Motor neuron (in vitro differentiated cells): ENCODE measurements at places on chromosomes 16 and 17.

DNA sequence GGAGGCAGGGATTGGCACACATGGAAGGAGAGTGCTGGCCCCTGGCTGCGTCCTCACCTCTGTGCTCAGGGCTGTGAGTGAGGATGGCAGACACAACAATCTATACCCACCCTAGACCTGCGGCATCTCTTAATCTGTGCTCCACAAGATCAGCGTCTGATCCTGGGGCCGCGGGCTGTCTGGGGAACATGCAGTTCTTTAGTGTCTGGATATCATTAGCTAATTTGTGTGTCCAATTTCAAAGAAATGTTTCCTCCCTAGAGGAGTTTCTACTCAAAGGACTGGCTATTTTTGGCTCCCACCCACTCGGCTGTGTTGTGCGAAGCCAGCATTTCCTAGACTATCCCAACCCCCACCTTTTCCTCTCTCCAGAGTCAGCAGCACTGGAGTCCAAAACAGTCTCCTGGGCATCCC, 93.8 kb downstream of the GRIN2A start:
- ATAC-seq, result peak; percentile 55

- ATAC-seq, result no peak
Observed at GRCh38 chr16:17939122-17939536, 397.4 kb downstream of the NPIPA8 start.

DNA sequence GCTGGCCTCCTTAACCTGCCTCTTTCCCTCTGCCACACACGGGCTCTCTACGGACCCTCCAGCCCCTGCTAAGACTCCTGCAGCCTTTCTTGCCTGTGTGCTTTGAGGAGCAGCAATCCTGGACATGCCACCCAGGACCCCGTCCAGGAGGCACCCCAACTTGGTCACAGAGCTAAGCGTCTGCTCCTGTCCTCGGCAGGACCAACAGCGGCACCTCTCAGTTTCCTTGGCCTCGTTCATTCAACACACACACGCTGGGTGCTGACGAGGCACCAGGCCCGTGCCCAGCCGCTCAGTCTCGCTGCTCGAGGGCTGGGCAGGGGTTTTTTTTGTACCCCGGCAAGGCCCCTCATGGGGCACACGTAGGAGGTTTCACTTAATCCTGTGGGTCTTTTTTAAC, 15.2 kb downstream of the RPH3AL start:
- no peak for ATAC-seq

DNA sequence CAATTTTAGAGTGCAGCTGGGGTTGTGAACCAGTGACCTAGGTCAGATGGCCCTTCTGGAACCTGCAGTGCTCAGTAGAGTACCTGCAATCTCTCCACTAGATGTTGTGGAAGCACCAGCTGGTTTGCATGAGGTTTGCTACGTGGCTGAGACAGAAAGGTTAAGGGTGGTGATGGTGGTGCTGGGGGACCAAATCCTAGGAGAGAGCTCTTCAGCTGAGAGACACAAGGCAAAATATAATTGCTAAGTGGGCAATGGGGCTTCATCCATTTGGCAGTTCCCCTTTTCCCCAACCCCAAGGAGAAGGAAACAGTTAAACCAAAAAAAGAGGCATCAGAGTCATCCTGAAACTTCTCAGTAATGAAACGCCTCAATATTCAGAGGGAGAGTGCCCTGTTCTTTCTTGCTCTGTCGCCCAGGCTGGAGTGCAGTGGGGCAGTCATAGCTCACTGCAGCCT, 13.9 kb downstream of the ITPRIPL2 start:
- no peak for ATAC-seq

DNA sequence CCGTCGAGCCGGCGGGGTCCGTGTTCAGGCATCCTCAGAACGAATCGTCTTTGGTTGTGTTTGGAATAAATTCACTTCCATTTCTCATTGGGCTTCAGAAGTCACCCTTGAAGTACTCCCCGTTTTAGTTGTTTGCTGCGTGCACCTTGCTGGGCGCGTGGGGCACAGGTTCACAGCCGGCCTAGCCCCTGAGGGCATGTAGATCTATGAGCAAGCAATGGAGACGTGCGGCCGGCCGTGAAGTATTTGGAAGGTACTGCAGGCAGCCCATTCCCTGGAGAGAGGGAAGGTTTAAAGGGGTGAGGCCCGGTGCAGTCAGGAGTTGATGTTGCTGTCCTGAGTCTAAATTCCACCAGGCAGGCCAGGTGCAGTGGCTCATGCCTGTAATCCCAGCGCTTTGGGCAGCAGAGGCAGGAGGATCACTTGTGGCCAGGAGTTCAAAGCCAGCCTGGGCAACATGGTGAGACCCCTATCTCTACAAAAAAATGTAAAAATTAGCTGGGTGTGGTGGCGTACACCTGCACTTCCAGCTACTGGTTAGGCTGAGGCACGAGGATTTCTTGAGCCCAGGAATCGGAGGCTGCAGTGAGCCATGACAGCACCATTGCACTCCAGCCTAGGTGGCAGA, 714 bp downstream of the ACSF3 start:
- no peak for ATAC-seq

- no peak for ATAC-seq
Observed at GRCh38 chr17:41618341-41619035, 5.9 kb downstream of the KRT17 start.

GRCh38 chr17:61412860-61413660, 13.4 kb downstream of the TBX2 start:
- ATAC-seq, result no peak

DNA sequence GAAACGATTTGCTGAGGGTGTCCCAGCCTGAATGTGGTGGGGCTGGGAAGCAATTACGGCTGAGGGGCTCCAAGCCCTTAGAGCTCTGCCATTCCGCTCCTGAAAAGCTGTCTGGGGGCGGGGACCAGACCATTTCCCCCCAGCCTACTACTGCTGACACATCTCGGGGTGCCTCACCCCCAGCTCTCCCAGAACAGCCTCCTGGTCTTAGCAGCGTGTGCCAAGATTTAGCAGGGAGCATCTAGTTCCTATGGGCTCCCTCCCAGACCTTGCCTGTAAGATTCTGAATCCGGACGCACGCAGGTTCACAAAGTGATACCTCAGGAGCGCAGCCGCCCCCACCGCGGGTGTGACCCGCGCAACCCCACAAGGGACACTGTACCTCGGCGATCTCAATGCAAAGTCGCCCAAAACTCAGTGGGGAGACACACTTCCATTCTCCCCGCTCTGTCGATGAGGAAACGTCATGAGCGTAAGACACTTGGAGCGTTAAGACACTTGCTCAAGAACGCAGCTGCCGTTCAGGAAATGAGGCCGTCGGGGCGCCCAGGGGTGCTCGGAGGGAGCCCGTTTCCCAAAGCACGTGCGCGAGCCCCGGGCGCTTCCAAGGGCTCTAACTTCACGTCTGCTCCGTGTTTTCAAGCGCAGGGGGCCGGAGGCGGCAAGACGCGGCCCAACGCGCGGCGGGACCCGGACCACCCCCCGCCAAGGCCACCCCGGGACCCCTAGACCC, 629 bp downstream of the GEMIN4 start:
- peak; percentile 40 for ATAC-seq
